Left ventricle myocardium superior (tissue), 1 donor: ENCODE measurements at places on chromosomes 7 and 10. TPM values are rescaled to one million over a fixed set of nuclear protein-coding genes. Genes with fewer than 3 reads are reported as not detected.

AEBP1 gene
- 18.4 TPM for total RNA-seq

DNA sequence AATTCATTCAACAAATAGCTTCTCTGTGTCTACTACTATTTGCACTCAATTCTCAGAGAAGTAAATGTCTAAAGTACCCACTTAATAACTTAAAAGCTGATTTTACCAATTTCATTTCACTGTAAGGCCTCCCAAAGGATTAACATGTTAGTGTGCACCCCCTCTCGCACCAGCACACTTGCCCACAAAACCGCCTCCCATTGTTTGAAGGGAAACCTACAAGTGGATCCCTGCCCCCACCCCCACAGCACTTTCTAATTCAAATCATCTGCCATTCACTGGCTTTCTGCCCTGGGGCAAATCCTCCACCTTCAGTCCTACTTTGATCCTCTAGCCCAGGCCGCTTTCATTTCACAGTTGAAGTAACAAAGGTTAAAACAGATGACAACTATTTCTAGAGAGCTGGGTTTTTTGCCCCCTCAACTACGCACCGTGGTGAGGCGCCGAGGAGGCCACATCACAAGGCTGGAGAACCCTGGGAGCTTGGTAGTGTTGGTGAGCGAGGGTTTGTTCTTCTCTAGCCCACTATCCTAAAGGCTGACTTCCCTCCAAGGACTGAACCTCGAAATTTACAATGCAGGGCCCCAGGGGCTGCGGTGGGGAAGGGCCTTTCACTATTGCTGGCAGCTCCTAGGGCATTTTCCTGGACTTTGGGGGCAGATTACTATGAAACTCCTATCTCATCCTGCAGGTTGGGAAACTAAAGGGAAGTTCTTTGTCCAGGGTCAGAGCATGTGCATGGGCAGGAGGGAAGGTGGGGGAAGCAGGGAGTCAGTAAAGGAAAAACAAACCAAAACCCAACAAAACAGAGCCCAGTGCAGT is 517.4 kb upstream of the ZMIZ1 start:
- DNase-seq: no peak

DNA sequence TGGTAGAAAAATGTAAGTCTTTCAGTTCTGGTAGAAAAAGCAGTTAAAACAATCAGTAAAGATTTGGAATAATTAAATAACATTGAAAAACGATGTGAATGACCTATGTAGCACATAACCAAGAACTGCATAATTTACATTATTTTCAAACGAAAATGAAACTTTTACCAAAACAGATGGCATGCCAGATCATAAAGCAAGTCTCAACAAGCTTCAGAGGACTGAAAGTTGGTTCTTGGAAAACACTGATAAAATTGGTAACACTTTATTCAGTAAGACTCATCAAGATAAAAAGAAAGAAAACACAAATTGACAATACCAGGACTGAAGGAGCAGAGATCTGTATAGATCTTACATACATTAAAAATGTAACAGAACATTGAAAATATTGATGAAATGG is 92.8 kb downstream of the VIPR2 start:
- DNase-seq: no peak

DNA sequence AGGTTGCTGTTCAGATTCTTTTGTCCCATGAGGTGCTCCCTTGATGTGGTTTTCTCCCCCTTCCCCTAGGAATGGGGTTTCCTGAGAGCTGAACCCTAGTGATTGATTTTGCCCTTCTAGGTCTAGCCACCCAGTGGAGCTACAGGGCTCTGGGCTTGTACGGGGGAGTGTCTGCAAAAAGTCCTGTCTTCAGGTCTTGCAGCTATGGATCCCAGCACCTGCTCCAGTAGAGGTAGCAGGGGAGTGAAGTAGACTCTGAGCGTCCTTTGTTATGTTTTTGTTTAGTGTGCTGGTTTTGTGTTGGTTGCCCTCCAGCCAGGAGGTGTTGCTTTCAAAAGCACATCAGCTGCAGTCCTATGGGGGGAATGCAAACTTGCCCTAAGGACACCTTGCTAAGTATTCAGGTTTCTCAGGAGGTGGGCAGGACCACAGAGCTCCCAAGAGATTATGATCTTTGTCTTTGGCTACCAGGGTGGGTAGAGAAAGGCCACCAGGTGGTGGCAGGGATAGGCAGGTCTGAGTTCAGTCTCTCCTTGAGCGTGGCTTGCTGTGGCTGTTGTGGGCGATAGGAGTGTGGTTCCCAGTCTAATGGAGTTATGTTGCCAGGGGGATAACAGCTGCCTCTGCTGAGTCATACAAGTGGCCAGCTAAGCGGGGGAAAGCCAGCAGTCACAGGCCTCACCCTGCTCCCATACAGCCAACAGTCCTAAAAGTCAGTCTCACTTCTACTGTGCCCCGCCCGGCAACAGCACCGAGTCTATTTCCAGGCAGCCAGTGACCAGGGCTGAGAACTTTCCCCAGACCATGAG is 92.4 kb upstream of the JCAD start:
- peak; percentile 30 for DNase-seq

DNA sequence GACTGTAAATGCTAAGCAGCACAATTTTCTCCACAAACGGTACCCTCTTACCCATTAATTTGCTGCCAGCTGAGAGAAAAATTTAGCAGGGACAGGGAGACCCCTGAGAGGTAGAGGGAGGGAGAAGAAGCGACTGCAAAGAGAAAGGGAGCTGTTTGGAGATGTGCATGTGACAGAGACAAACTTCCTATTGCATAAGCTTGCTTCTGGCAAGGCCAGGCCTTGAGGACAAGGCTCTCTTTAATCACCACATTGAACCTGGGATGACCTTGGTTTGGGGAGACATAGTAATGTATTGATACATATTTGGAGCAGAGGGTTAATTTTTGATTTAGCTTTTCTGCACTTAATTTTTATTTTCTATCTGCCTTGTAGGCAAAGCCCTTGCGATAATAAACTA is 31.1 kb upstream of the HIBADH start:
- DNase-seq: no peak

SCART1 gene
- 0.45 TPM for total RNA-seq

DNA sequence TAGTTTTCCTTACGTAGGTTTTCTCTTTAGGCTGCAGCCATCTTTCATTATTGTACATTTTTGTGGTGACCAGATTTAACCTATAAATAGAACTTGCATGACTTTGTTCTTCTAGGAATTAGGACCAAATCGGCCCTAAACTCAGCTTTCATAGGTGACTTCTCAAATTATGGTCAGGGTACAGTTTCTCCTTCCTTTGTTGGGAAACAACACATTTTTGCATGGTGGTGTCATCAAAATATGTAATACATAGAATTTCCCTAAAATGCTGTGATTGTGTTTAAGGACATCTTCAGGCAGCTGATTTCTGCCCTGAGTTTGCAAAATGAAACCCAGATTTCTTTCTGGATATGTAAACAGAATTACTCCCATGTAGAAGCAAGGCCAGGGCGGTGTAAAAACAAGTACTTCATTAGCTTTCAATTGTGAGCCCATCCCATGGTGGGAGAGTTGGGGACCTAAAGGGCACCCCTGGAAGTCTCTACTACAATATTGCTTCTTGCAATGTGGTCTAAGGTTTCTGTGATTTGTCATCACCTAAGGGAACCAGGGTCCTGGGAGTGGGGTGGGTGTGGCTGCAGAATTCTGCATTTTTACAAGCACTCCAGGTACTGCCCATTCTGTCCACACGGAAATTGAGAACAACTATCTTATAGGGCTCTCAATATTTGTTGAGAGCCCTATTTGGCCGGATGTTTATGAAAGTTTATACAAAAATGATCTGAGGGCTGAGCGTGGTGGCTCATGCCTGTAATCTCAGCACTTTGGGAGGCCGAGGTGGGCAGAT is 121.0 kb upstream of the FAM171A1 start:
- no peak for DNase-seq

DNA sequence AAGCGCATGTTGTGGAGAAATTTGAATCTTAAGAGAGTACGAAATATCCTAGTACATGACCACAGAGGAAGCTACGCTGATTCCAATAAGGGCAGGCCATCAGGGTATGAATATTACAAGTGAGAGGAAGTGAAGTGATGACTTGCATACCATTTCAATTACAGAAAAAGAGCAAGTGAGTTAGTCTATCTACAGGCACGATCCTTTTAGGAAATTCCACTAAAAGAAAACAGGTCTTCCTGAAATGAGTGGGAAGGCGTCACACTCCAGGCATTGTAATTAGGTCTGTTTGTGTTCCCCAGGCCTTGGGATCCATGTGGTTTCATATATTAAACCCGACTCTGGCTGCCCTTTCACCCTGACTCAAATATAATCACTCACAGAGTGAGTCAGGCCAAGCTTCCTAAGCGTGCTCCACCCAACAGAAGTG is 152.5 kb downstream of the SEMA3A start:
- no peak for DNase-seq

DNA sequence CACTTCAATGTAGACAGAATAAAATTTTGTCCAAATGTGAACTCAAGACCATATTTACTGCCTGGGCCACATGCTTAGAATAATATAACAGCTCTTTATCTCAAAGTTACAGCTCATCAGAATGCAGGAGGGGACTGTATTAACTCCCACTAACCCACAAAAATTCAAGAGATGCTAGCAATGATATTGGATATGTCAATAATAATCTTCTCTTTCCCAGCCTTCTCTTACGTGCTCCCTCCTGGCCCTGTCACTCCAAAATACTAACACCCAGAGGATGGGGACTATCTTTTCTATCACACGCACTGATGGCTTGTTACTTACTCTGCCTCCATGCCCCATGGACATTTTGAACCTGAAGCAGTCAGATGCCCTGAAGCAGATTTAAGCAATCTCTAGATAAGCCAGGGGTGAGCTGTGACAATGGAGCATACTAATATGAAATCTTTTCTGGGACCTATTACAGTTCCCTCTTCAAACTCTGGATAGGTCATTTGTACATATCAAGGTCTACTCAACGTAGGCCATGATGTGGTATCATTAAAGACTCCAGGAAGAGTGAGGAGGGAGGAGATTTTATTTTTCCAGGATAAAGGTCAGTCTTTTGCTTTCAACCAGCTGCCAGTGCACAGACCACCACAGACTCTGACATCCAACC is 803.0 kb downstream of the GRM8 start:
- no peak for DNase-seq

DNA sequence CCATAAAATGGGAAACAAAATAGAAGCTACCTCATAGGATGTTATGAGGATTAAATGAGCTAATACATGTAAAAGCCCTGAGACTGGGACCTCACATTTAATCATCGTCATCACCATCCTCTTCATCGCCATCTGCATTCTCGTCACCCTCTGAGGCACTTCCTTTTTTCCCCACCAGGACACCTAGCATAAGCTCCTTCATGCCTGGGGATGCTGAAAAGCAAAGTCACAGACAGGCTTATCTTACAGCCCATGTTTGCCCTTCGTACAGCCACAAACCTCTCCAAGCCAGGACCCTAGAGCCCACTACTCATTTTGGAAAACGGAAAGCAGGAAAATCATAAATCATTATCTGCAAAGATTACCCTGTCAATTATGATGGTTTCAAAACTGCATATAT is 249.6 kb downstream of the GPAM start:
- DNase-seq: no peak

PLAU gene
- total RNA-seq: 6.6 TPM

GRCh38 chr10:97019213-97019844 is 166.4 kb downstream of the SLIT1 start:
- no peak for DNase-seq

- DNase-seq: no peak
These were observed 906.9 kb downstream of the CCSER2 start for GRCh38 chr10:85235258-85235657.

TBX20 gene
- 193 TPM for total RNA-seq

NPC1L1 gene
- not detected for total RNA-seq

C10orf71 gene
- total RNA-seq: 126 TPM

DNA sequence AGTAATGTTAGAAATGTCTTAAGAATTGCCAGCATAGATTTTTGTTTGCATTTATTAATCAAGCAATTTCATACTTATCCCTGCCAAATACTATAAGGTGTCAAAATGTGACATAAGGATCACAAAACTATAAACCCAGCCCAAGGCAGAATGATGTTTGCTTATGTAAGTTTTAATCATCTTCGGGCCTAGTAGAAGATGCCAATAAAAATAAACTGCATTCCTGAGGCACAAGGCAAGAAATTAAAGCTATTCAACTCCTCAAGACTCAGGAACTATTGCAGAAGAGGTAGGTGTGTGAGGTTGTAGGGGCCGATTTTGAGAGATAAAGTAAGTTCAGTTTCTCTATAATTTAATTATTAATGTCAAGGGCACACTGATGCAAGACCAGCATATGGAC is 189.4 kb upstream of the AHR start:
- no peak for DNase-seq

IDI2 gene
- total RNA-seq: not detected

- peak; percentile 19 for DNase-seq
These were observed 15.0 kb downstream of the ELN start for GRCh38 chr7:74042746-74043522.

DNA sequence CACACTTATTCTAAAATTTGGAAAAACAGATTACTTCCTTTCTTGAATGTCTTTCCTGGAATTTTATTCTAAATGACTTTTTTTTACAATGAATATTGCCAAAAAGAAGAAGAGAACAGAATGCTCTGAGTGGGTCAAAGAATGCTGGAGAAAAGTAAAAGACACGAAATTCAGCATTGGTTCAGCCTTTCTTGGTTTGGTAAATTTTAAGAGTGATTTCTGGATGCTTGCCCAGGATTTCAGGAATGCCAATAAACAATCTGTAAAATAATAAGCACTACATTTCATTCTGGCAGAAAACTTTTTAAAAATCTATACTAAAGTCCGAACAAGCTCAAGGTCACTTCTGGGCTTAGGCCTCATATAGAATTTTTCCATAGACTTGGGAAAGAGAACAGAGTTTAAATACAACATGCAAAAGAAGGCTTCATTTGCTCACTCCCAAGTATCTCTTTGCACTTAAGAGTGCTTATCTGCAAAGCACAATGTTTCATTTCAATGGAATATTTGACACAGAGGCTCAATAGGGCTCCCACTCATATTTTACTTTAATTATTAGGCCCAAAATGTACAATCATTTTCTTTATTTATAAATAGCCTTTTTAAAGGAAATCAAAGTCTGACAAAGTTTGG is 359.5 kb upstream of the ANKRD30A start:
- DNase-seq: no peak

DNA sequence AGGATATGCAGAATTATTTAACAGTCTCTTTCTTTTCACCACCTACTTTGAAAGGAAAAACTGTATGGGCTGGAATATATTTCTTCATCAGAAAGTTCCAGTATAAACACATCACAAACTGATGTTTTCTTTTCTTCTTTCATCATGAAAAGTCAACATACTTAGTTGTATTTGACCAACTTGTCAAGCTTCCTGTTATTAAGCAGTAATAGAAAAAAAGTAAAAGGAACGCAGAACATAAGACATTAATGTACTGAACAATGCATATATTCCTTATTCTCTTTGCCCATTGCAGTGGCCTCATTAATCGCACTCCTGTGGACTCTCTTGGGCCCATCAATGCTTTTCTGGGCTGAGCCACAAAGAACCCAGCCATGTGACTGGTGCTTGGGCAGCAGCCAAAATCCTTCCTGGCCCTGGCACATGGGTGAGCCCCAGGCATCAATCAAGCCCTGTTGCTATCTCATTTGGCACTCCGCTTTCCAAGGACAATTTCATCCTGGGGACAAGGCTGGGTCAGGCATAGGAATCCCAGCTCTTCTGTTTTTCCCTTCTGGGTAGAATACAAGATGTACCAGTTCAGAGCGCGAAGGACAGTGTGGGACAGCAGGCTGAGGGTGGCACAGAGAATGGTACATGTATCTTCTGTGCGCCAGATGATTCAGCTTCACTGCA is 42.3 kb downstream of the RHOBTB1 start:
- DNase-seq: peak; percentile 88

GRCh38 chr7:138089080-138089901 is 13.0 kb downstream of the AKR1D1 start:
- no peak for DNase-seq

PIK3AP1 gene
- total RNA-seq: 7.5 TPM
